ENCODE measurements at places on chromosomes 2 and 18.

- DNase-seq, result peak; percentile 24
Observed at GRCh38 chr2:24785671-24786321, 7.4 kb downstream of the PTRHD1 start.

- no peak for DNase-seq
Observed at GRCh38 chr2:11530864-11531465, 2.9 kb upstream of the GREB1 start.

DNA sequence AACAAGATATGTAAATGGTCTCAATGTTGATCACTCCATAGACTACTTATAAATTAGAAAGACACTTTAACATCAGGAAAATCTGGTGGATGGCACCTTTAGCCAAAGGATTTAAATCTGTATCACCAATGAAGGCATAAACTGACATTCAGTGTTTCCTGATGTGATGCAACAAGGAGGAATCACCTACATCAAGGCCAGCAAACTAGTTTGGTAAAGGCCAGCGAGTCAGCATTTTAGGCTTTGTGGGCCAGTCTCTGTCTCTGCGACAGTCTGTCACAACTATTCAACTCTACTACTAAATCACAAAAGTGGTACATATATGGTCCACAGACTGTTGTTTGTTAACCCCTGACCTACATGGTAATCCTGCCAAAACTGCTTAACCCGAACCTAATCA, 33.3 kb downstream of the C2orf76 start:
- DNase-seq, result no peak

- no peak for DNase-seq
Observed at GRCh38 chr18:65498605-65499004, 252.2 kb upstream of the CDH7 start.

- DNase-seq, result peak; percentile 62
Observed at GRCh38 chr2:205885492-205886099, 200.4 kb downstream of the INO80D start.

DNA sequence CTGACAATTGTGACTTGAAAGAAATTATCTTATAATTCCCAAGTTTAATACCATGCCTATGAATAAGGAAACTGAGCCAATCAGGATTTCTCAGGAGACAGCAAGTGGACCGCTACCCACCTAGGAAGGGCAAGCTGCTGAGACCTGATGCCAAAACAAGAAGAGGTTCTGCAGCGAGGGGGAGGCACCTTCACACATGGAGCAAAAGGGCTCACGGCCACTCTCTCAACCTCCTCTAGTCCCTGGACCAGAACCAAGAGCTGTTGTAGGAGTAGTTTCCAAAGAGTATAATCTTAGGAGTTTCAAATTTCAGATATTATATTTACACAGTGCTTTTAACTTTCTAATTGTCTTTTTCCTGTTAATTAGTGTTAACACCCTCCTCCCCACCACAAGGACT, 154.7 kb upstream of the ETAA1 start:
- DNase-seq, result no peak
